ENCODE measurements at places on chromosomes 11 and 22. TPM values are rescaled to one million over a fixed set of nuclear protein-coding genes. Genes with fewer than 3 reads are reported as not detected.

The TMEM151A gene
- 0.35 TPM for total RNA-seq

The TRPM5 gene
- 21.5 TPM for total RNA-seq

The IL17REL gene
- 1.1 TPM for total RNA-seq

GRCh38 chr11:67269401-67270255 is 3.4 kb downstream of the GRK2 start:
- peak overlapping the region; percentile 90 for H3K27ac ChIP-seq
- H3K36me3 ChIP-seq: no peaks in the 10 kb centered on the region
- peak overlapping the region; percentile 92 for H3K4me3 ChIP-seq
- H3K27me3 ChIP-seq: no peaks in the 10 kb centered on the region

DNA sequence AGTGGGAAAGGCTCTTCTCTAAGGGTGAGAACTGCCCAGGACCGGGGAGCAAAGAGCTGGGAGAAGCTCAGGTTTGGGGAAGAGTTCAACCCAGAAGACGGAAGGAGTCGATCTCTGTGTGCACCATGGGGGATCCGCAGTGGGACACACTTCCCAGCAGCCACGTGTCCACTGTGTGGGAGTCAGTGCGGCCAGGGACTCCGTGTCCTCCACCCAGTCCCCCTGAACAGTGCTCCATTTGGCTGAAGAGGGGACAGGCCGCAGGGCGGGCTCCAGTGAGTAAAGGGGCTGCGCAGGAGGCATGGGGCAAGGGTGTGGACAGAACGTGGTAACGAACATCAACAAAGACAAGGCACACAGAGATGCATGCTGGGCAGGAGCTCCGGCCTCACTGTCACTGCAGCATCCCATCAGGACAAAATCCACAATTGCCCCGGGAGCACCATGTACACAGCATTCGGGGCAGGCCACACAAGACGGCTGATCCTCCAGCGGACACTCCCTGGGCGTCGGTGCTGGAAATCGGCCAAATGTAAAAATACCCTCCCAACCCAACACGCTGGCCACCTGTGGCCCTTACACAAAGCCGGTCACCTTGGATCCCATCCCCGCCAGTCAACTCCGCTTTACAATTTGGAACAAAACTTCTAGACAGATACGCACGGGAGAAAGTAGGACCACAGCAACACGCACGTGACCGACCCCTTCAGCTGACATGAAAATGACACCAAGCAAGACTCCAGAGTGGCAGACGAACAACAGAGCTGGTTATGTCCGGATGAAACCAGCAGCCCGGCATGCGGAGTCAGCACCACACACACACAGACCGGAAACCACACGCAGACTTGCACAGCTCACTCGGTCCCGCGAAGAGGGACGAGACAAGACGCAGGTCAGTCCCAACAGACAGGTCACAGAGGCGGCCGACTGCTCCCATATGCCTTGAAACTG is 366.8 kb downstream of the SHANK2 start:
- H3K27ac ChIP-seq: no peak overlapping the region
- H3K36me3 ChIP-seq: no peaks in the 10 kb centered on the region
- no peaks in the 10 kb centered on the region for H3K4me1 ChIP-seq
- no peak overlapping the region for H3K4me3 ChIP-seq
- DNase-seq: no peak

DNA sequence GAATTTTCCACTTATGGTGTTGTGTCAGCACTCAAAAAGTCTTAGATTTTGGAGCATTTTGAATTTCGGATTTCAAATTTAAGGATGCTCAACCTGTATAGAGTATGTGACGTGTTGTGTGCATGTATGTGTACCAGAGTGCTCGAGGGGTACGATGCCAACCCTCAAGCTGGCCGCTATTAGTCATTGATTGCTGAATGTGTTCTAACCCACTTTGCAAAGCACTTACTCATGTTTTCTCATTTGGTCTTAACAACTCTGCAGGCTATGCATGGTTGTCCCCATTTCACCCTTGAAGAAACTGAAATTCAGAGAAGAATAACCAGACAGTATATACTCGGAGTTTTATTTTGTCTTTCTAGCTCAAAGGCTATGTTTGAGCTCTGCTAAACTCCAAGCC is 196.4 kb upstream of the TENM4 start:
- DNase-seq: no peak
- H3K4me1 ChIP-seq: no peaks in the 10 kb centered on the region
- no peak overlapping the region for H3K4me3 ChIP-seq
- H3K36me3 ChIP-seq: no peaks in the 10 kb centered on the region

Data from Peyer's patch (tissue), 4 donors.